Fibroblast of skin of right biceps (primary cell): ENCODE measurements at places on chromosomes 3 and 15.
A peak's percentile ranks its signal among the peaks of the same experiment; 100 is the strongest.

DNA sequence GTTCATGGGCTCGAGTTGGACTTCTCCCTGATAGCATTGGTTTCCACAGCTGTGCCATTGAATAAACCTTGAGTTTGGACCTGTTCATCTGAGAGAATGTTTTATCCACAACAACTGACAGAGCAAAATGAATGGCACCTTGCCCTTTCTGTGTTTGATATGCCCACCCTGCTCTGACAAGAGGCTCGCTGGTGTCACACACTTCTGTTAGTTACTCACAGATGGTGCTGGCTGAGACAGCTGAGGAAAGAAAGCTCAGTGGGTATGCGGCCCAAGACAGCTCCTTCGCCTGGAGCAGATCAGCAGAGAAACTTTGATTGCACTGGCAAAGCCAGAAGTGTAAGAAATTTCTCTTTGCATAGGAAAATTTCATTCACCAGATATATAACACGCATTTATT, 2.5 kb upstream of the CAPN3 start:
- no peak for DNase-seq

- DNase-seq = peak; percentile 90
Observed at GRCh38 chr15:70033529-70034140, 64.1 kb downstream of the TLE3 start.

- no peak for DNase-seq
Observed at GRCh38 chr3:137854533-137855261, 90.6 kb downstream of the SOX14 start.

- DNase-seq = no peak
Observed at GRCh38 chr15:70160267-70160666, 62.5 kb upstream of the TLE3 start.

GRCh38 chr3:13852638-13853009, 27.2 kb downstream of the WNT7A start:
- no peak for DNase-seq

DNA sequence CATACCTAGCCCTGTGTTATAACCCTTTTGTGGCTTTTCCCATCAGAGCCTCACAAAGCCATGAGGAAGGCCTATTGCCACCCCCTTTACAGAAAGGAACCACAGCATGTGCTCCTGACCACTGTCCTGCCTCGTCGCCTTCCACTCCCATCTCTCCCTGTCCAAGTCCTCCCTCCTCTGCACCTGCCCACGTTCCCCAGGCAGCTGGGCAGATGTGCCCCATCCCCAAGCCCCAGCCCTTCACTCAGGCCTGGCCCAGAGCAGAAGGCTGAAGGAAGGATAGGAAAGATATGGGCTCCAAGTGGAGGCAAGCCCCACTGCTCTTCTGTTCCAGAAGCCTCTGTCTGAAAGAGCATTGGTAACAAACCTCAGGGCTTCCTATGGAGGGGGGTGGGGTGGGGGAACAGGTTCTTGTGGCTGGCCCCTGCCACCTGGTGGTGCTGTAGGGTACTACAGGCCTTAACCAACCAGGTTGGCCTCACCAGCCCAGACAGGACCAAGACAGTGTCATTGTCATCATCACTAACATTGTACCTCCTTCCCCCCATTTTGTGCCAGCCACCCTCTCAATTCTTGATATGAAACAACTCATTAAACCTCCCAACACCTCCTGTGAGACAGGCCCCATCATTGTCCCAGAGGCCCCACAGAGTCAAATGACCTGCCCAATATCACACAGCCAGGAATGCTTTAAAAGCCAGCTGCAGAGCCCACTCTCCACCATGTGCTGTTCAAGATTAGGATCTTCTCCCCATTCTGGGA, 10.0 kb downstream of the POC1A start:
- DNase-seq = peak; percentile 72
